ENCODE measurements at places on chromosomes 2 and 18.

- no peak for DNase-seq
These were observed 37.2 kb downstream of the FEZ2 start for GRCh38 chr2:36560726-36561125.

GRCh38 chr2:20061476-20061875, 10.0 kb upstream of the LAPTM4A start:
- no peak for DNase-seq

DNA sequence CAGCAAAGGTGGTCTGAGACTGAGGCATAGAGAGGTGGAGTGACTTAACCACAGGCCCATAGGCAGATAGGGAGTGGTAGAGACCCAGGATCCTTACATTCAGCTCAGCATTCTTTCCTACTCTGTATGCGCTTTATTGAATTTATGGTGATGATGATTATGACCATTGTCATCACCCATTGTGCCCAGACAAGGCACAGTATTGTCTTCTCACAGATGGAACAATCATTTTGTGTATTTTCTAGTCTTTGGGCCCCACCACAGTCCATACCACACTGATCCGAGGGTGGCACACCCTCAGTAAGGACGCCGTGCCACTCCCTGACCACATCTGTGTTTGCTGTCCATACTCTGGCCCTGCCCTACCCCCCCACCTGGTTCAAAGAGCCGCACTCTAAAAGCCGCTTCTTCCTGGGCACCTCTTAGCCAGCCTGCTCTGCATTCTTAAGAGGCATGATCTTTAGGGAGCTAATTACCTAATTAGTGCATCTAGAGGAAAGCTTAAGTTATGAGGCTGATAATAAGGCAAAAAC, 179.6 kb upstream of the SMAD2 start:
- no peak for DNase-seq

DNA sequence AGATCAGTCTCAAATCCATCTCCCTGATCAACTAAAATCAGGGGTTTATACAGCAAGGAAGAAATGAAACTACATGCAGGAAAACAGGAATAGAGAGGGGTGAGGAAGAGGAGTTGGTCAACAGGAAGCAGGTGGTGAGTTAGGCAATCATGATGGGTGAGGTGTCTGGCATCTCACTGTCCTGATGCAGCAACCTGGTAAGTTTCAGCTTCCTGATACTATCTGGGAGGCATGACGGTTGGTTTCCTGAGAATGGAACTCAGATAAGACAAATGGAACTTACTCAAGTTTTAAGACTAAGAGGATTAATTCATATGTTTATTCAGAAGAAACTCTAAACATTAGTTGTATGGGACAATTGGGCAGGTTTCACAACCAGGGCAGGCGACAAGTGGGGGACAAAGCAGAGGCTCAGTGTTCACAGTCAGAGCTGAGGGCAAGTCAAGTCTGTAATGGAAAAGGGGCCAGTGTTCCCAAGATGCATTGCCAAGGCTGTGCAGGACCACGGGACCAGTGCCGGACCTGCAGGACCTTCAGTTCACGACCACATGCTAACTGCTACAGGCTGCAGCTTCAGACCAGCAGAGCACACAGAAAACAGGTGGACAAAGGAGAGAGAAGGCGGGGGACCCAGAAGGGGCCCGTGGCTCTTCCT, 17.7 kb upstream of the GALM start:
- DNase-seq = no peak

DNA sequence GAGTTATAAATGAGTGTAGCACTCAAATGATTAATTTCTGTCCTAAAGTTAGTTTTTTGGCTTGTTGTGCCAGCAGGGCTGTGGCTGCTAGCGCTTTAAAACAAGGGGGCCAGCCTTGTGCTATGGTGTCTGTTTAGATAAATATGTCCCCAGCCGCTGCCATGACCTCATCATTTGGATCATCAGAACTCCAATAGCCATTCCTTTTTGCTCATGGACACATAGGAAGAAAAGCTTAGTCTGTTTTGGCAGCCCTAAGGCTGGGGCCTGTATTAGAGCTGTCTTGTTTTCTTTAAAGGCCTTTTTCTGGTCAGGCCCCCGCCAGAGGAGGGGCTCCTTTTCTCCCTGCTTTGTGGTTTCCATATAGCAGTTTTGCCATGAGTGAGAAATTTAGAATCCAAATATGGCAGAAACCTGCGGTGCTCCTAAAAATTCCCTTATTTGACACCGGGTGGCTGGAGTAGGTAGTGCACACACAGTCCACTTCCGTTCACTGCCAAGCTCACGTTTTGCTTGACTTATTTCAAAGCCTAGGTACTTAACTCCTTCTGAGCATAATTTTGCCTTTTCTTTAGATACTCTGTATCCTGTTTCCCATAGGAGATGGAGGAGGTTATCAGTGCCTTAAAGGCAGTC, 60.4 kb upstream of the SLC35G4 start:
- DNase-seq = no peak

DNA sequence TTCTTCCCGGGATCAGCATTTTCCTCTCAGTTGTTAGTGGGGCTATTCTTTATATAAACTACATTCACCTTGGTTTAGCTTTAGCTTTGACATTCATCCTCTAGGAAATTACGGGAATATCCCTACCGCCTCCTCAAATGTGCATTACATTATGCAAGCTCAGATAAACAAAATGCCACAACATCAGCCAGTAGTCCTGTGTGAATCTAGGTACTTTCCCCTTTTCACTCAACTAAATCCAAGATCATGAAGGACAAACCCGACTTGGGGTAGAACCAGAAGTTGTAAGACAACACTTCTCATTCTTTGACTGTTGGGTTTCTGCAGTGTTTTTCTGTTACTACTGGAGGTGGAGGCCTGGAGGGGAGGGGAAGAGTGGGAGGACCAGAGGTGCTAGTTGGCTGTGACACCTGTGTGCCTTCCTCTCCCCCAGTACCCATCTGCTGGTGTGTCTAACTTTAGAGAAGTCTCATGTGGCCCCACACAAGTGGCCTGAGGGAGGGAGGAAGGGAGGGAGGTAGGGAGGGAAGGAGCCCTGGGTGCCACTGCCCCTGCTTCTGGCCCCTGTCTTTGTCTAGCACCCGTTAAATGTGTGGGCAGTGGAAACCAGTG, 84.8 kb upstream of the BCL2L11 start:
- DNase-seq = no peak

GRCh38 chr2:133682347-133682746, 114.1 kb upstream of the NCKAP5 start:
- no peak for DNase-seq

GRCh38 chr18:43692099-43692690, 414.9 kb upstream of the SYT4 start:
- no peak for DNase-seq

All from stimulated activated CD4-positive, alpha-beta T cell treated with anti-CD3 and anti-CD28 coated beads, Interleukin-1b, Interleukin-23, amount 100 ng/mL, for 1 hour (primary cell).